ENCODE measurements at places on chromosomes 2 and 18. TPM values are rescaled to one million over a fixed set of nuclear protein-coding genes. Genes with fewer than 3 reads are reported as not detected.

Gene SCN3A
- total RNA-seq, result 22.2 TPM

DNA sequence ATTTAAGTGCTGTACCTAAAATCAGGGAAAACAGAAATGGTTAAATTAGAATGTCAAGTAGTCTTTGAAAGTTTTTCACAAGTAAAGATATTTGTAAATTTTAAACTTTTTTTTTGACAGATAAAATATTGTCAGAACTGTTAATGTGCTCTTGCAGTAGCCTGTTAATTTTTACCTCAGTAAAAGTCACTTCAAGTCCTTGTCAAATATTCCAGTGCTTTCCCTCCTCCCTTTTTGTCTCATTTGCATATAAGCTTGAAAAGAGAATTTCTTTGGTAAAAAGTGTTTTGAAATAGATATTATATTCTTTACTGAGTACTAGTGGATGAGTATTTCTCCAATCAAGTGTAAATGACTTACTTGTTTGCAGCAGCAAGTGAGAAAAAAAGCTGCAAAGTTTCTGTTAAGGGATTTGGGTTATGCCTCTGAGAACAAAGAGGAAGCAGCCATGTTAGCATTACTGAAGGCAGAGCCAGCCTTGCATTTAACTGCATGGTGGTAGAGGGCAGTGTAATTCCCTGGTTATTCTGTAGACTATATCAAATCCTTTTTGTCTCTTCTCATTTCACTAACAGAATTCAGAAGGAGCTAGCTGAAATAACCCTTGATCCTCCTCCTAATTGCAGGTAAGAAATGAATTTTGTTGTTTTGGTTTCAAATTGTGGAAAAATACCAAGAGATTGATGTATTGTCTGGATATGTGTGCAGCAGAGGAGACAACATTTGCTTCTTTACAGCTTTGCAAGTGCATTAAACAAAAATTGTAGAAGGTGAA, 3.2 kb downstream of the UBE2E3 start:
- H3K36me3 ChIP-seq, result no peaks in the 10 kb centered on the region
- H3K27ac ChIP-seq, result peak overlapping the region; percentile 99
- peaks cover 7% of the 10 kb centered on the region for H3K27me3 ChIP-seq
- peaks cover 27% of the 10 kb centered on the region for H3K4me1 ChIP-seq
- peak overlapping the region; percentile 99 for H3K4me3 ChIP-seq

Gene BCL2
- 6.8 TPM for total RNA-seq

DNA sequence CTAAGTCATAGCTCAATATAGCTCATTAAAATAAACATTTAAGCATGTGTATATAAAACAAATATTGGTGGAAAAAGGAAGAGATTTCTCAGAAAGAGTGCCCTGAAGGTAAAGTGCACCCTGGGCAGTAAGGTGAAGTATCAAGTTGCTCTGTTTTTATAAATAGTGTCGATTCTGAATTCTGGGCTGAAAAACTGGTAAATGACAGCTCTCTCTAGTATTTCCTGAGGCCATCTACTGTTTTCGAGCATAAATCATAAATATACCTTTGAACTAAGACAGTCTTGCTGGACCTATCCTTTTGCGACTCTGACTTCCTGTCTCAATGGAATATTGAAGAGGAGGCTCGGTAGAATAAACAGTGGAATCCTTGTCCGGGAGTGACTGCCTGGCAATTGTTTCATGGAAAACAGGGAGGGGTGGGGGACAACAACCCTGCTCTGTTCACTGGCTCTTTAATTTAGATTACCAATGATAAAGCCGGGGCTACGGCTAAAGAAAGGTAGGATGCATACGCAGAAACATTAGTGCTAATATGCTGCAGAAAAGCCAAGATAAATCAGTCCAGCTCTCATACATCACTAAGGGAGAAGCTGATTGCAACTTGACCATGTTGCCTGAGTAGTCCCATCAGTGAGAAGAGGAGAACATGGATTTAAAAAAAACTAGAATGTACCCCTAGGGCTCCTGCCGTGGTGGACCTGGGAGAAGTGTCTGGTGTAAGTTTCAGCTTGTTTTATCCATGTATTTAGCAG, 124.1 kb downstream of the RAPGEF4 start:
- peaks cover 22% of the 10 kb centered on the region for H3K4me1 ChIP-seq
- peak overlapping the region; percentile 7 for H3K4me3 ChIP-seq
- no peaks in the 10 kb centered on the region for H3K27me3 ChIP-seq
- peak overlapping the region; percentile 67 for H3K27ac ChIP-seq
- DNase-seq, result no peak

Gene GALR1
- 0.49 TPM for total RNA-seq

Gene CDK5R2
- total RNA-seq, result 46.1 TPM

Gene UGT1A10
- total RNA-seq, result not detected

GRCh38 chr2:46364797-46365457, 67.7 kb downstream of the EPAS1 start:
- H3K4me3 ChIP-seq, result no peak overlapping the region
- peaks cover 4% of the 10 kb centered on the region for H3K27me3 ChIP-seq
- no peaks in the 10 kb centered on the region for H3K4me1 ChIP-seq
- H3K27ac ChIP-seq, result no peak overlapping the region
- H3K36me3 ChIP-seq, result no peaks in the 10 kb centered on the region
- no peak for DNase-seq

Gene TMEM247
- not detected for total RNA-seq

Gene POMC
- 0.29 TPM for total RNA-seq

DNA sequence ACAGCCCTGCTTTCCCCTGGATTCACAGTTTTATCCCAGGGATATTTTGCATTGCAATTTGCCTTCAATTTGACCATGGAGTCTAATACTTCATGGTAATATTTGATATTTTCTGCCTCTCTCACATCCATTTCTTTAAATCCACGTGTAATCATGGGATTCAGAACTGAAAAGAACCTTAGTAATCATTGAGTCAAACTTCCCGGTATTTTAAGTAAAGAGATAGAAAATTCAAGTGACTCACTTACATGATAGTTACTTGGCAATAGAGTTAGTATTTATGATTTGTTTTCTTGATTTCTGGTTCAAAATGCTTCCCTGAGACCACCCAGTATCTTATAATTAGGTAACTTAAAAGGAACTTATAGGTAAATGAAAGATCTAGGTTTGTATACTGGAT, 33.7 kb upstream of the CDC42EP3 start:
- no peaks in the 10 kb centered on the region for H3K4me1 ChIP-seq
- H3K27me3 ChIP-seq, result no peaks in the 10 kb centered on the region
- H3K36me3 ChIP-seq, result no peaks in the 10 kb centered on the region
- no peak overlapping the region for H3K4me3 ChIP-seq

All from glutamatergic neuron (in vitro differentiated cells).